ENCODE measurements at places on chromosomes 1 and 21.

- DNase-seq: no peak
Observed at GRCh38 chr1:155254714-155255242, 505 bp downstream of the ENTREP3 start.

GRCh38 chr1:113858418-113858817 is 13.1 kb downstream of the PTPN22 start:
- DNase-seq: no peak

- no peak for DNase-seq
Observed at GRCh38 chr1:207806531-207807325, 54.9 kb downstream of the CD46 start.

DNA sequence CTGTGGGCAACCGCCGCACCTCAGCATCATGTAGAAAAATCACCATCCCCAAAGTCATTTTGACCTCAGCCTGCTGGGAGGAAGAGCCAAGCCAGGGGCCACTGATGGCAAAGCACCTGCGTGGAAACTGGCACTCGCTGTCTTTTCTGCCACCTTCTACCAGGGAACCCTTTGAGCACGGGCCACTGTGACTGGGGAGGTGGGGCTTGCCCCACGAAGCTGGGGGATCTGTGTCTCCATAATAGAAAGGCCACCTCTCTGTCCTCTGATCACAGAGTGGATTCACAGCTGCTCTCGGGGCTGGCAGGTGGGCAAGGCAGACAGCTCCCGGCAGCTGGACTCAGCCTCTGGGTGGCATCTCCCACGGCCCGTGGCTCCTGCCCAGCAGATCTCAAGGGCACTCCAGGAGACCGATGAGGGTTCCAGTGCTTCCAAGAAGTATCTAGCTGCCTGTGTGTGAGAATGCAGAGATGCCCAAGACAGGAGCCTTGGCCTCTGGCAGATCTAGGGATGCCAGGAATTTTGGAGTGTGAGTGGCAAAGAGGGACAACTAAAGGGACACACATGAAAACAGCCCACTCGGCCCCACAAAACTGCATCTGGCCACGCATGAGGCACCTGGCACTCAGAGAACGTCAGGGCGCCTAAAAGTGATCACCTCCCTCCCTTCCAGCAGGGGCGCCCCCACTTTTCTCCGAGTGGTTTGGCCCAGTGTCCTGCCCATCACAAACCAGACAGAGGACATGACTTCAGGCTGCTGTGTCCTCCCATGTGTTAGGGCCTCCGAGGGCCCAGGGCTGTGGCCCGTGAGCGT is 102.6 kb downstream of the PDE9A start:
- no peak for DNase-seq

- DNase-seq: no peak
Observed at GRCh38 chr1:218456444-218456843, 111.3 kb downstream of the TGFB2 start.

GRCh38 chr21:23982546-23982945 is 1624.7 kb downstream of the MRPL39 start:
- no peak for DNase-seq

DNA sequence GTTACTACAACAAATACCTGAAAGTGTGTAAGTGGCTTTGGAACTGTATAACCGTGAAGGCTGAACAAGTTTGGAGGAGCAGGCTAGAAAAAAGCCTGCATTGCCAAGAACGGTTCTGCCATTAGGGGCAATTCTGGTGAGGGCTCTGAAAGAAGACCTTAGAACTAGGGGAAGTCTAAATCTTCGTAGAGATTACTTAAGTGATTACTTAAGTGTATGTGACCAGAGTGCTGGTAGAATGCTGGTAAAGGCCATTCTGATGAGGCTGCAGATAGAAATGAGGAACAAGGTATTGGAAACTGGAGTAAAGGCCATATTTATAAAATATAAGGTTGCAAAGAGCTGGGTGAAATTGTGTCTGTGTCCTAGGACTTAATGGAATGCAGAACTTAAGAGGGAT is 158.0 kb downstream of the CLIC6 start:
- DNase-seq: no peak

DNA sequence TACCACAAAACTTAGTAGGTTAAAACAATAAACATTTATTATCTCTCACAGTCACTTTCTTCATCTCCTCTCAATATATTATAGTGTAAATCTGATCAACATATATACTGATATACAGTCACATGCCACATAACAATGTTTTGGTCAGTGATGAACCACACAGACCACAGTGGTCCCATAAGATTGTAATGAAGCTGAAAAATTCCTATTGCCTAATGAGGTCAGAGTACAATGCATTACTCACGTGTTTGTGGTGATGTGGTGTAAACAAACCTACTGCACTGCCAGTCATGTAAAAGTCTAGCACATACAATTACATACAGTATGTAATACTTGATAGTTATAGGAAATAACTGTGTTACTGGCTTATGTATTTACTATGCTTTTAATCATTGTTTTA is 30.1 kb downstream of the OLFML3 start:
- no peak for DNase-seq

GRCh38 chr1:222923506-222923905 is 108.7 kb downstream of the DISP1 start:
- no peak for DNase-seq

- DNase-seq: no peak
Observed at GRCh38 chr1:222263791-222264190, 284.1 kb downstream of the HHIPL2 start.

DNA sequence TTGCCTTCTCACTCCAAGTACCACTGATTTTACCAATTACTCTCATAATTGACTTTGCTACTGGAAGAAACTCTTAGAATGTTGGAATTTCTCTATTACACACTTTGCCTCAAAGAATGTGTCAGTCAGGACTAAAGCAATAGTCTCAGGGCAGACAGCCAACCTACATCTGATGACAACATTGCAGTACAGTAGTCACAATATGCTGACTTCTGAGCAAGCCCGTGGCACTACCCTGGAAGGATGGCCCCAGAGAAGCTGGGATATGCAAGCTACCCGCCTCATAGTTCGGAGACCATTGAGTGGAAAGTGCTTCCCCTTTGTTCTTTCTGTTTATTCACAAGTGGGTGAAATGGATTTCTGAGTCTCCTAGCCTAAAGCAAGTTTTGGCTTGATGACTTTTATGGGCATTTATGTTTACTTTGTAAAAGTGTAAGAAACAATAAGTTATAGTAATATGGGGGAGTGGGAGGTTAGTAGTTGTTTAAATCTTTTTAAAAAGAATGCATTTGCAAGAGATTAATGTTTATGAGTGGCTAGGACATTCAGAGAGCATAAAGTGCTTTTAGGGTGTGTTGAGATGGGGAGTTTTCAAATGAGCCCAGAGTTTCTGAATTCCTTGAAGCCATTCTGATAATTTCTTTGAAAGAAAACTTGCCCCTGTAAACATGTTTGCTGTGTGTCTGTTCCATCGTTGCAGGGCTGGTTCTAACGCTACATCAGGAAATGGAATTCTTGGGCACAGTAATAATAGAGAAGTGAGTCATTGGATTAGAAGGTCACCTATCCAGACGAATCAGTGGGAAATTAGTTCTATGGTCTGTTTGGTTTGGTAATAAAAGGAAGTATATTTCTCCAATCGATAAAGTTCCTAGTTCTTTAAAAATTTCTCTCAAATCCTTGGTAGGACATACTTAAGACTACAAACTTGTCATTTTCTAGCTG is 63.8 kb downstream of the LMO4 start:
- DNase-seq: no peak

DNA sequence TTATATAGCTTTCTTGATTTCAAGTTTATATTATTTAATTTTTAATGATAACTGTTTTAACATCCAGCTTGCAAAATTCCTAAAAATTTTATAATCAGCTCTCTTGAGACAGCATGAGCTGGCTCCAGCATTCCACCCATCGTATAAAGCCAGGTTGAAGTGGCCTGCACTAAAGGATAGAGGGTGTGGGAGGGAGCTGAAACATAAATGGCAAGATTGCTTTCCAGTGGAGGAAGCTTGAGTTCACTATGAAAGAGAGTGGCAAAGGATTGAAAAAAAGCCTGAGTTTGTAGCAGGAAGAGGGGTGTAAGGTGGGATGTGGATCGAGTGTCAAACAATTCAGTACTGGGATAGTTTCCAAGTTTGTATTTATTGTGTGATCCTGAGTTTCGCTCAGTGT is 48.5 kb upstream of the ZNF644 start:
- no peak for DNase-seq

- no peak for DNase-seq
Observed at GRCh38 chr1:30726773-30727684, 3.6 kb upstream of the MATN1 start.

GRCh38 chr1:70092526-70092925 is 112.9 kb downstream of the LRRC40 start:
- no peak for DNase-seq

DNA sequence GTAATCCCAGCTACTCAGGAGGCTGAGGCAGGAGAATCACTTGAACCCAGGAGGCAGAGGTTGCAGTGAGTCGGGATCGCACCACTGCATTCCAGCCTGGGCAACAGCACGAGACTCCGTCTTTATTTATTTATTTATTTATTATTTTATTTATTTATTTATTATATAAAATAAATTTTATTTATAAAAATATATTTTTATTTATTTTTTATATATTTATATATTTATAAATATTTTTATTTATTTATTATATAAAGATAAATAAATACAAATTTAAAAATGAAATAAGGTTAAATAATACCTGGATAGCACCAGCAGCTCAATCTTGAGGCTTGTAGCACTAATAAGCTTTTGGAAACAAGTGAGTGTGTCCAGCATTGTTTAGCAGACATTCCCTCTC is 40.9 kb upstream of the SIM2 start:
- DNase-seq: no peak

DNA sequence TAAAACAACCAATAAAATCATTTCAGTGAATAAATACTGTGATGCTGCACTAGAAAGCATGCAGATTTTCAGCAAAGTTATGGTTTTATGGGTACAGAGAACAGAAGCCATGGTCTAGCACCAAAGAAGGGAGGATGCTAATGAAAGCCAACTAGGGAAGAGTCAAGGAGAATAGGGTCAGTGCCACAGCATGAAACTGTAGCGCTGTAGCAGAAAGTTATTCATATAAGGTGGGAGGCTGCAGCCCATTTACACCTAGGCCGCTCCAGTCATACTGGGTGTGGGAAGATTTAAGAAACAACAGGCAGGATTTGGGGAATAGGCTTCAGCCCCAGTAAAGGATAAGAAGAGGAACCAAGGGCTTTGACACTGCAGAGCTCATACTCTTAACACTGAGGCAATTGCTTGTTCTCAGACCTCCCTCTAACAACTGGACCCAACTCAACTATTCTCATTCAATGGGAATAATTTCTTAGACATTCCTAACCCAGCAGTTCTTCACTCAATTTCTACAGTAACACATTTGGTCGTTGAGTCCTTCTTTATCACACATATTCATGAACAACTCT is 4.4 kb downstream of the IFI16 start:
- no peak for DNase-seq

DNA sequence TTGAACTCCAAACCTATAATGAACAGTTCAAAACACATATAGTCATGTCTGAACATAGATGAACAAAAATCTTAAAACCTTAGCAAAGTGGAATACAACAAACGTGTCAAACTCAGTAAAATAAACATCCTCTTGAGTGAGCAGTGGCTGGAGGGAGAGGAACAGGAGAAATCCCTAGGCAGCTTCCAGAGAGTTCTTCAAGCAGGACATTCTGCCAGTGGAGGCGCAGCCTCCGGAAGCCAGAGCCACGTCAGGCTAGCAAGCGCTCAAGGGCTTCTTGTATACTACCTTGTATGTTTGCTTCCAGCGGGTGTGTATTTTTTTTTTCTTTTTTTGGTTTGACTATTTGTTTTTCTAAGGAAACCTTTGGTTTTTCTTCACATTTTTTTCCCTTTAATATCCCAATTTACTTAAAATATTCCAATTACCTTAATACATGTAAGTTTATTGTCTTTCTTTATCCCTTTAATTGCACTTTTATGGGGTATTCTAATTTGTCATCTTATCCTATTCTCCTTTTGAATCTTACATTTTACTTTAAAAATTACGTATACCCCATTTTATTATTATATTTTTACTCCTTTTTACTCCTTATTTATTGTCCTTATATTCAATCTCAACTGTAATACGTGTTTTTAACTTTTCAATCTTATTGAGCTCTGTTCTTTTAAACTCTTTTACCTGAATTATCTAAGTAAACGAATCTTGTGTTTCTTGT is 42.0 kb downstream of the COLGALT2 start:
- DNase-seq: no peak

GRCh38 chr1:222124602-222125001 is 382.7 kb upstream of the DUSP10 start:
- DNase-seq: no peak

- DNase-seq: no peak
Observed at GRCh38 chr1:23609971-23610370, 50.7 kb upstream of the ID3 start.

GRCh38 chr1:22855668-22856606 is 116.7 kb downstream of the LACTBL1 start:
- DNase-seq: no peak
